ENCODE measurements at places on chromosomes 2 and 18.

- DNase-seq: no peak
Observed at GRCh38 chr2:1751767-1752725, 7.7 kb upstream of the PXDN start.

GRCh38 chr2:7358865-7359447 lies 441.7 kb downstream of the RNF144A start:
- DNase-seq: peak; percentile 4

DNA sequence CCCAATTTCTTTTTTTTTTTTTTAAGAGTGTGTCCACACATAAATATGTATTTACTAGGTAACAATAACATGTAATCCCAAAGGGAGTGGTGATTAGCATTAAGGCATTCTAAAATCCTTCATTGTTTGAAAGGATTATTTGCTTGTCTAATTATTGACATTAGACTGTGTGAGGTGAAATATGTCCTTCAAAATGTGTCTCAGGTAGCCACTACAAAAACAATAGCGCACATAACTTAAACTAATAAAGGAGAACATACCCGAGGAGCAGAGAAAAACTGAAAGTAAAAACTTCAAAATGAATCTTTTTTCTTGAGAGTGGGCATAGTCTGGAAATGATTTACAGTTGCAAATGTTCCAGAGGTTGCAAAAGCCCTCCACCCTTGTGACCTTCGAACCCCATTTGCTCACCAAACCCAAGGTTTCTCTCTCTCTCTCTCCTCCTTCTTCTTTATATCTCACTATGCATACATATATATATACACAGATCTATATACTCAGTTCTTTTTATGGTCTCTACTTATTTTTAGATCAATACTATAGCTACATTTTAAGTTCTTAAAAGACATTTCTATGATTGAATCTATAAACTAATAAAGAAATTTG lies 24.4 kb upstream of the FRZB start:
- no peak for DNase-seq

- no peak for DNase-seq
Observed at GRCh38 chr2:9775351-9775750, 67.9 kb upstream of the TAF1B start.

- peak; percentile 61 for DNase-seq
Observed at GRCh38 chr18:58263055-58263957, 219.3 kb downstream of the NEDD4L start.

- DNase-seq: no peak
Observed at GRCh38 chr2:40510304-40510703, 58.4 kb upstream of the SLC8A1 start.

DNA sequence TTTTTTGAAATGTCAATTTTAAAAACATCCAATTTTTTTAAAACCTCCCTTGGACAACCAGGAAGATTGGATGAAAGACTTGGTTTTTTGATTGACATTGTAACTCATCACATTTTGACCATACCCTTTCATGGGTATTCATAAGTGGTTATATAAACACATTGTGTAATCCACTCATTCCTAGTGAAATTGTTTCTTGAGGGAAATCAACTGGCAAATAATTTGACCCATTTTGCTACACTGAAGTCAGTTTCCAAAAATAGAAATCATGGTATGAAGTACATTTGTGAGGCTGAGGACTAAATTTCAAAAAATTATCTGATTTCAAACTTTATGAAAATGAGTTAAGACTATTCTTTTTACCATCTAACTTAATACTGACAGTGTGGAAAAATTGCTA lies 31.5 kb downstream of the FBXO48 start:
- no peak for DNase-seq

- no peak for DNase-seq
Observed at GRCh38 chr2:1082456-1083205, 132.0 kb downstream of the SNTG2 start.

GRCh38 chr18:37019157-37019827 lies 190.4 kb downstream of the KIAA1328 start:
- DNase-seq: no peak

All from suppressor macrophage treated with lipopolysaccharide for 1 hour (primary cell).